ENCODE measurements at places on chromosomes 13 and 19.

- DNase-seq, result no peak
Measured at GRCh38 chr13:46267166-46267565, 55.4 kb downstream of the LRRC63 start.

- DNase-seq, result no peak
Measured at GRCh38 chr19:49224879-49225278, 67.3 kb downstream of the TRPM4 start.

GRCh38 chr19:46944918-46945628, 74.6 kb upstream of the NPAS1 start:
- DNase-seq, result no peak

DNA sequence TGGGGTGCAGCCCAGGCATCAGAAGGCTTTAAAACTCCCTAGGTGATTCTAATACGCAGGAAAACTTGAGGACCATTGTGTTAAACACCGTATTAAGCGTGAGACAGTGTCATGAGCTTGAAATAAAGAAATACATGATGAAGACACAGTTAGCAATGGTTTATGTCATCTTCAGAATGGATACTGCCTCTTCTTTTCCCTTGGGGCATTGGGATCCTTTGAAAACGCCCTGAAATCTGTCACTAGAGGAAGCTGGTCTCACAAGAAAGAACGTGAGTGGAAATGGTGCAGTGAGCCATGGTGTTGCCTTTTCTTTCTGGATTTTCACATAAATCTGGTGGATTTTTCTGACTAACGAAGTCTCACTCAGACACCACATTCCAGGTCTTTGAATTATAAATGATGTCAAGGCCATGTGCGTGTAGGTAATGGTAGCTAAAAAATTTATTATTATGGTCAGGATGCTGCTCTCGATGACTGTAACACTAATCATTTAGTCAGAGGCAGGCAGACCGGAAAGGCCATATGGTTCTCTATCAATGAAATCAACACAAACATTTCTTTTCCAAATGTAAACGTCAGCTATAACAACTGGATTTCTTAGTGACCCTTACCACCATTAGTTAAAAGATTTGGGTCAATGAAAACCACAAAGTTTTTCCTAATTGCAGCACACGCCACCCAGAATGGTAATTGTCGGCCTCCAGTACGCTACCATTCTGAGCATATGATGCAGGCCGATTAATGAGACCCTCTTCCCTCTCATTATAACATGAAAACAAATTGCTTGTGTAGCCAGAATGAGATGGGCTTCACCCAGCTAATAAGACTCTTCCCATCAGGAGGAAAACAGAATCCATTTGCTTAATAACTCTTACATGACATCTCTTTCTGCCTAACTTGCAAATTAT, 105.6 kb downstream of the SLC7A1 start:
- no peak for DNase-seq

- DNase-seq, result no peak
Measured at GRCh38 chr19:44548736-44549135, 19.3 kb upstream of the CEACAM20 start.

DNA sequence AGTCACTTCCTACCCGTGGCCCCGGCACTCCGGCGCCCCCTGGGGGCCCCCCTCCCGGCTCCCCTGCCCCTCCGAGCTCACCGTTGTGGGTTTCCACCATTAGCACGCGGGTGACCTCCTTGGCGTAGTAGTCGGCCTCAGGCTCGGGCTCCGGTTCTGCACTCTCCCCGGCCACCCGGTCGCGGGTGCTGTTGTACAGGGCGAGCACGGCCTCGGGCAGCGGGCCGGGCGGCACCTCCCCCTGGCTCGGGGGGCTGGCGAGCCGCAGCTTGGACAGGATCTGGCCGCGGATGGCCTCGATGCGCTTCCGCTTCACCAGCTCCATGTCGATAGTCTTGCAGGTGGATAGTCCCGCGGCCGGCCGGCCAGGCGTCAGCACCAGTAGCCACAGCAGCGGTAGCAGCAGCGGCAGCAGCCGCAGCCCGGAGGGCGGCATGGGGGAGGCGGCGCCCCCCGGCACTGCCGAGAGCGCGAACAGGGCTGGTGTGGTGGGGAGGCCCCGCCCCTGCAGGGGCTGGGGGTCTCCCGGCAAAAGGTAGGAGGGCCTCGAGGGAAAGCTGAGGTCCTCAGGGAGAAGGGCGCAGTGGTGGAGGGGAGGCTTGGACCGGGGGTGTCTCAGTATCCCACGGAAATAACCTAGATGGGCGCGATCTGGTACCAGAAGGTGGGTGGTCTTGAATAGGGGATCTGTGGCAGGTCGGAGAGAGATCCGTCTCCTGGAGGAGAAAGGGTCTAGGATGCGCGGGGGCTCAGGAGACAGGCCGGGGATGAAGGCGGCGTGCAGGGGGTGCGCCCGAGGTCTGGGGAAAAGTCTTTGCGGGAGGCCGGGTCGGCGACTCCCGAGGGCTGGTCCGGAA, 885 bp downstream of the TGFB1 start:
- peak; percentile 64 for DNase-seq

- DNase-seq, result no peak
Measured at GRCh38 chr13:49608651-49609331, 19.5 kb upstream of the ARL11 start.

GRCh38 chr13:45508776-45509175, 44.0 kb downstream of the COG3 start:
- no peak for DNase-seq

DNA sequence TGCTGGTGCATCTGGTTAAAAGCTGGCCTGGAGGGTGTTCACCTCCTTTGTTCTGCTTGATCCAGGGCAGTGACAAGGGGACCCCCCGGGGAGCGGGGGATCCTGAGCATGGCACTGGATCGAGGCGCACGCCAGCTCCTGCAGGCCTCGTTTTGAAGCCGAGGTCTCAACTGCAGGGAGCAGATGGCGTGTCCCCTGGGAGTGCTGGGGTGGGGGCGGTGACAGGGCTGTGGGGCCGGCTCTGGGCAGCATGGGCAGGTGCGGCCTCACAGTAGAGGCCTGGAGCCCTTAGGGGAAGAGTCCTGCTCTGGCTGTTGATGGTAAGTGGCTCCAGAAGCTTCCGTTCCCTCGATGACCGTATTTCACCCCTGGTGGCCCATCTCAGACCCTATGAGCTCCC, 51.8 kb downstream of the CRTC1 start:
- DNase-seq, result no peak

DNA sequence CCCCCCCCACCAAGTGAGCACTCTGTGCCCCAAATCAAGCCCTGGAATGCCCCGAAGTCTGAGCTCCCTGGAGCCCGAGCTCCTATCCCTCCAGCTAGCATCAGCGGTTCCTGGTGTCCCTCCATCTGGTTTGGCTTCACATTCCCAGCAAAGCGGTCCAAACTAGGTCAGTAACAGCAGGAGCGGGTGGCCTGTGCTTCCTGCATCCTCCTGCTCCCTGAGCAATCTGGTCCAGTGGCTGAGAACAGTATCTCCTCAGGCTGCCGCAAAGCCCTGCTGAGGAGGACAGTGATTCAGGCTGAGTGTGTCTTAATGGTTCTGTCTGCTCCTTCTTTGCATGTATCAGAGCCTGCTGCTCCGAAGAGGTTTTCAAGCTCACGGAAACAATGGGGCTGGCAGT, 25.9 kb downstream of the RASL11A start:
- DNase-seq, result no peak

GRCh38 chr13:98650396-98651107, 73.6 kb upstream of the STK24 start:
- DNase-seq, result no peak

- DNase-seq, result peak; percentile 17
Measured at GRCh38 chr13:40613192-40613818, 53.1 kb downstream of the FOXO1 start.

GRCh38 chr13:25280396-25280795, 6.9 kb downstream of the MTMR6 start:
- no peak for DNase-seq

DNA sequence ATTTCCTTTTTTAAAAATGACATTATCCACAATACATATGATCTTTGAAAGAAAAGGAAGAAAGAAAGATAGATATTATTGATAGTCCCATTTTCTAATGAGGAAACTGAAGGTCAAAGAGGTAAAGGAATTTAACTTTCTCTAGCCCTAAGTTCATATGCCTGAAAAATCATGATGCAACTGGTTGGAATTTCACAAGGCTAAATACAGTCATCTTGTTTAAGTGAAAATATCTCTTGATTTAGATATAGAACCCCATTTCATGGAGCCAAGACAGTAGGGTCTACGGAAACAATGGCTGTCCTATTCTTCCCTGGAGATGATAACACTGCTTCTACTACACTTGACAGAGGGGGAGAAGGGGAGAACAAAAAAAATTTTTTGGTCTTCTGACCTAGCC, 366.2 kb downstream of the DNAJC15 start:
- DNase-seq, result no peak

DNA sequence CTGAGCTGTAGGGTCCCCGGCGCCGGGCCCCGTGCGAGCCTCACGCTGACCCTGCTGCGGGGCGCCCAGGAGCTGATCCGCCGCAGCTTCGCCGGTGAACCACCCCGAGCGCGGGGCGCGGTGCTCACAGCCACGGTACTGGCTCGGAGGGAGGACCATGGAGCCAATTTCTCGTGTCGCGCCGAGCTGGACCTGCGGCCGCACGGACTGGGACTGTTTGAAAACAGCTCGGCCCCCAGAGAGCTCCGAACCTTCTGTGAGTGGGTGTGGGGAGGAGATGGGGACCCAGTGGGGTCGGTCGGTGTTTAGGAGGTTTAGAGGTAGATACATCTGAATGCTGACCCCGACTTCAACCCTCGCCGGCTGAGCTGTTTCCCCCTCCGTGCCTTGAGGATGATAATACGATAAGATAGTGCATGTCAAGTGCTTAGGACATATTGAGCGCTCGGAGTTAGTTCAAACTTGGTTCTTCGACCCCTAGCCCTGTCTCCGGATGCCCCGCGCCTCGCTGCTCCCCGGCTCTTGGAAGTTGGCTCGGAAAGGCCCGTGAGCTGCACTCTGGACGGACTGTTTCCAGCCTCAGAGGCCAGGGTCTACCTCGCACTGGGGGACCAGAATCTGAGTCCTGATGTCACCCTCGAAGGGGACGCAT, 1.9 kb downstream of the ICAM5 start:
- DNase-seq, result no peak

DNA sequence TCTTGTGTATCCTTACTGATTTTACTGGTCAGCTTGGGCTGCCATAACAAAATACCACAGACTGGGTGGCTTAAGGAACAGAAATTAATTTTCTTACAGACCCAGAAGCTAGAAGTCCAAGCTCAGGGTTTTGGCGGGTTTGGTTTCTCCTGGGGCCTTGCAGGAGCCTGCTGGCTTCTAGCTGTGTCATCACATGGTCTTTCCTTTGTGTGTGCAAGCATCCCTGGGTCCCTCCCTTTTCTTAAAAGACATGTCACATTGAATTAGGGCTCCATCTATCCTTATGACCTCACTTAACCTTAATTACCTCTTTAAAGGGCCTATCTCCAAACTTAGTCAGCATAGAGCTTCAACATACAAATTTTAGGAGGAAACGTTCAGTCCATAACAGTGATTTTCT, 23.4 kb downstream of the UBAC2 start:
- no peak for DNase-seq

DNA sequence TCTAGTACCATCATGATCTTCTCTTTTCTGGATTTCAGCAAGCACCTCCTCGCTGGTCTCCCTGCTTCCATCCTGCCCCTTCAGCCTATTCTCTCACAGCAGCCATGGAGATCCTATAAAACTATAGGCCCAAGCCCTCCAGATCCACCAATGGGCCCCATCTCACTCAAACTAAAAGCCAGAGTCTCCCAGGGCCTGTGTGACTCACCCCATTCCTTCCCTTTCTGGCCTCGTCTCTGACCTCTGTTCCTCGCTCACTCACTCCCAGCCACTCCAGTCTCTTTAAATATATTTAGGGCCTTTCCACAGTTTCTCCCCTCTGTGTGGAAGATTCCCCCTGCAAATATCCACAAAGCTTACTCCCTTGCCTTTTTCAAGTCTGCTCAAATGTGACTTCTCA, 89.7 kb downstream of the HSPH1 start:
- no peak for DNase-seq

- no peak for DNase-seq
Measured at GRCh38 chr19:15354566-15355296, 22.4 kb upstream of the BRD4 start.

DNA sequence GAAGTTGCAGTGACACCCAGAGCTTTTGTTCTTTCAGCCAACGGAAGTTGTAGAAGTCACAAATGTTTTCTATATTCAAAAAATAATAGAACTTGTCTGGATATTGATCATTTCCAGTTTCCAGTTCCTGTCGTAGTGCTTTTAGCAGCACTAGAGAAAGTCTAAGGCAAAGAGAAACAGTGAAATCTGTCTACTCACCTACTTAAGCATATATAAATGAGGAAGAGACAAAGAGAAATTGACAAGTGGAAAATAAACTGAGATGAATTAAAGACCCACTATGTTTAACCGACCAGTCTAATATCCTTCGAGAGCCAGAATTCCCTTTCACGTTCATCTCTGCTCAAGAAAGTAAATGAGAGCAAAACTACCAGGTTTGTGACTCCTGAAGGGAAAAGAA, 36.7 kb downstream of the DACH1 start:
- no peak for DNase-seq

DNA sequence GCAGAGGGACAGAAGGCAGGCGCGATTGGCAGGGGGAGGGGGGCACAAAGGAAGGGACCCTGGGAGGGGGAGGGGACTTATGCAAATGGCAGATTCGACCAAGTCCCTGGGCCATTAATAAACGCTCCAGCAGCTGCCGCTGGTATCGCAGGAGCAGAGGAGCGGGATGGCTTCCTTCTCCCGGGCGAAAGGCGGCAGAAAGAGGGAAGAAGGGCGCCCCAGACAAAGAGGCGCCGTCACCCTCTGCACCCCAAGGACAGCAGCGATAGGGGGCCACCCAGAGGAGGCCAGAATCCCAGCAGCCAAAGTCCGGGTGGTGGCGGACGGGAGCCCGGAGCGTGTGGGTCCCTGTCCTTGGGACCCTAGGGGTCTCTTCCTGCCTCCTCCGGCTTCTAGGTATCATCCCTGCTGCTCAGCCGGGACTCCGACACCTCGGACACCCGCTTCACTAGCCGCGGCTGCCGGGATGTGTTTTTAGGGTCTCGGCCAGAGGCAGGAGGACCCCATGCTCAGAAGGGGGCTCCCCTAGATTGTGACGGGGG, 1.9 kb downstream of the PTPRS start:
- no peak for DNase-seq

- DNase-seq, result no peak
Measured at GRCh38 chr19:34997071-34997617, 3.0 kb upstream of the GRAMD1A start.

DNA sequence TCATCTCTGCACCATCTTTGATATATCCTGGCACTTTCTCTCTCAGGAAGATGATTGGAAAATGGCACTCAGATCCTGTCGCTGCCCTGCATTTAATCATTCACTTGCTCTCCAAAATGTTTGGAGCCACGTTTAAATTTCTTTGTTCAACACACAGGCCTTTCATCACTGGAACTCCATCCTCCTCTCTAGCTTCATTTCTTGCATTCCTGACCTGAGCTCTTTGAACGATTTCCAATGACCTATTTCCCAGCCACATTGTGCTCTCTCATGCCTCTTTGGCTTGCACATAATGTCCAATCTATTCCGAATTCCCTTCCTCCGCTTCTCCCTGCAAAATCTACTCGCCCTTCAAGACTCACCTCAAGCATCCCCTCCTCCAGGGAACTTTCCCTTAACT, 287.4 kb upstream of the NBEA start:
- DNase-seq, result no peak

Data from stimulated activated CD8-positive, alpha-beta memory T cell treated with anti-CD3 and anti-CD28 coated beads, Interleukin-2, amount 100 ng/mL, for 1 hour (primary cell).